ENCODE measurements at places on chromosomes 16 and 17.

DNA sequence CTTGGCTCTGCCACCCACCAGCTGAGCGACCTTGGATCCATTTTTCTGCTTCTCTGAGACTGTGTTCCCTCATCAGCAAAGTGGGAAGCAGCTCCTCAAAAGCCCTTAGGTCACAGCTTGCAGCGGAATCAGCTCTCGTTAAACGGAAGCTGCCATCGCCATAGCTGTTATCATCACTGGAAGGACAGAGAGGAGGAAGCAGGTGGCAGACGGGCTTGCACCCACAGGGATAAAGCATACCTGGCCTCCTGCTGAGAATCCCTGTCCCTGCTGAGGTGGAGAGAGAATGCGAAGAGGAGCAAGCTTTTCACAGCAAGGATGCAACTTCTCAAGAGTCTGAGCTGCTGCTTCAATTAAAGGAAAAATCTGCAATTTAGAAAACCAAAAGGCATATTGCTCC lies 106.6 kb downstream of the CLEC16A start:
- no peak for DNase-seq

DNA sequence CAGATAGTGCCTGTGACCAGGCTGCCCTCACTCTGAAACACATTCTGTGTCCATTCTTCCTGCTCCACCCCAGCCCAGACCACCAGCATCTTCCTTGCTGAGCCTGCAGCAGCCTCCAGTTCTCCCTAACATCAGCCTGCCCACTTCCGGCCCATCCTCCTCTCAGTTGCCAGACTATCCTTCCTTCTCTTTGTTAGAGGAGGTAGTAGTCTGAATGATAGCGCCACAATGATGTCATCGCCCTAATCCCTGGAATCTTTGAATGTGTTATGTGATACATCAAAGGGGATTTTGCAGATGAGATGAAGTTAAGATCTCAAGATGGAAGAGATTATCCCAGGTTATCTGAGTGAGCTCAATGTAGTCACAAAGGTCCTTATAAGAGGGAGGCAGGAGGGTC lies 3.2 kb upstream of the ZDHHC1 start:
- no peak for DNase-seq

DNA sequence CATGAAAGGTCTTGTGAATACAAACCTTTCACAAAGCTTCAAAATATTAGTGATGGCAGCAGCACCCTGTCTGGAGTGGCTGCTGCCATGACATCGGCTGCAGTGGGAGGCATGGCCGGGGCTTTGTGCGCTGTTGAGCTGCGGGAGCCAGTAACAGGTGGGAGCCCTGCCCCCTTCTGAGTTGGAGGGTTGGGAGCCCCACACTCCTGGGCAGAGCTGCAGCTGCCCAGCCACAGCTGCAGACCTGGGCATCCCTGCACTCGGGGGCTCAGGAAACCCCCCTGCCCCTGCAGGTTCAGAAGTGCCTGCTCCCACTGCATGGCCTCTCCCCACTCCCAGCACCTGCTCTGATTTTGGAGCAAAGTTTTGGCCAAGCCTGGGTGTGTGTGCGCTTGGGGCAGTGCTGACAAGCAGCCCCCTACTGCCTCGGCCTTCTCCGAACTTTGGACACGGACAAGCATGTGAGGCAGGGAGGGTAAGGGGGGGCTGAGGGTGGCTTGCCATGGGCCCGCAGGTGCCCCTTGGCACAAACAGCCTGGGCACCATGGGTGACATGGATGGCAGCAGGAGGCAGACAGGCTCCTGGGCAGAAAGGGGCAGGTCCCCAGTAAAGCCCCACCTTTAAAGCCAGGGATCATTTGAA lies 42.7 kb downstream of the IST1 start:
- no peak for DNase-seq

DNA sequence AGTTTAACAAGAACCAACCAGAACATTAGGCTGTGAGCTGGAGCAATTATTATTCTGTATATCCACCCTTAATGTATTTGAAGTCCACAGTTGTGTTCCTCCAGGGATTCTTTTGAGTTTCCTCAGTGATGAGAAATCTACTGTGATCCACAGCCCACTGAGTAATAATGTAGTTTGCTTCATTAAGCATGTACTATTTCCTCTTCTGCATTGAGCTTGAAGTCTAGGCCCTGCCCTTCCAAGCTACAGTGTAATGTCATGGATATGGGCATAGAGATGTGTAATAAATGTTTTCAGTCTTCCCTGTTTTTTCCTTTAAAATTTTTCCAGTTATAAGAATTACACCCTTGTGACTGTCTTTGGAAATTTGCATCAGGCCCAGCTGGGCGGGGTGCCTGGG lies 36.4 kb upstream of the SLC12A3 start:
- DNase-seq: no peak

DNA sequence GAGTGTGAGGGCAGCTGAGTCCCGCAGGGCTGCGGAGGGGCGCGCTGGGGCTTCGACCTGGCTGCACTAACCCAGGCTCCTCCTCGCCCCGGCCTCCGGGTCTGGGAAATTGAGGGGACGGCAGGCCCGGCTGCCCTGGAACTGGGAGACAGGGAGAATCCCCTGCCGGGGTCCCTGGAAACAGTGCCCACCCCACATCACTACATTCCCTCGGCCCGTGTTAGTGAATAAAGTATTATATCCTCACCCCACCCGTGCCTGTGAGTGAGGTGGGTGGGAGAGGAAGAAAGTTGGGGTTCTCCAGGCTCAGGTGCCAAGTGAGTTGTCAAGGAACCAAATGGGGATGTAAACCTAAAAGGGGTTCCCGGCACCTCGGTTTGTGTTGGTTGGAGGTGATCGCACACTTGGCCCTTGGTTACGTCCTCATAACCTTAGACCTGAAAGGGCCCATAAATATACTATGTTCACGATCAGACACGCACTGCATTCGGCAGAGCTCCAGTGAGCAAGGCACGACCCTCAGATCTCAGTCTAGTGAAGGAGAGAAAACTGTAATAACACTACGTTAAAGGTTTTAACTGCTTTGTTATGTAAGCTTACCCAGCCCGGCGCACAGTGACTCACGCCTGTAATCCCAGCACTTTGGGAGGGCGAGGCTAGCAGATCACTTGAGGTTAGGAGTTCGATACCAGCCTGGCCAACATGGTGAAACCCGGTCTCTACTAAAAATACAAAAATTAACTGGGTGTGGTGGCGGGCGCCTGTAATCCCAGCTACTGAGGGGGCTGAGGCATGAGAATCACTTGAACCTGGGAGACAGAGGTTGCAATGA lies 11.2 kb downstream of the ZNF771 start:
- no peak for DNase-seq

GRCh38 chr17:81737947-81738800 lies 26.1 kb downstream of the SLC25A10 start:
- DNase-seq: no peak

GRCh38 chr16:23509782-23510163 lies 521 bp downstream of the GGA2 start:
- peak; percentile 62 for DNase-seq

DNA sequence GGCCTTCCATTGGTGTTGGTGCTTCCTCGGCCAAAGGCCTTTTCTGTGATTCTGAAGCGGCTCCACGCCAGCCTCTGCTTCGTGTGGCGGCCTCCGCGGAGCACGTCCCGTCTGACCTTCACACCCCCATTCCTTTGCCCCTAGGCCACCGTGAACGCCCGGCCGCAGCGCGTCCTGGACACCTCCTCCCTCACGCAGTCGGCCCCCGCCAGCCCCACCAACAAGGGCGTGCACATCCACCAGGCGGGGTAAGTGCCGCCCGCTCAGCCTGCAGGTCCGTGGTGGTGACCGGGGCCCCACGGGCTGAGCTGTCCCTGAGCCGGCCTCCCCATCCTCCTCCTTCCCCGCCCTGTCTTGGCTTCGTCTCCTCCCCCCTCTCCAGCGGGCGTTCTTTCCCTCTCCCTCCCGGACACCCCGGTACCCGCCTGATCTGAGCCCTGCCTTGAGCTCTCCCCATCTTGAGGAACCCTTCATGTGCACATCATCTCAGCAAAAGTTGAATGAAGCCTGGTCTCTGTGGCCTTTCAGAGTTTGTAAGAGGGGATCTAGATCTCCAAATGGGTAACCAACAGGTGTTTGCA lies 69.0 kb upstream of the CHMP6 start:
- no peak for DNase-seq

GRCh38 chr17:64103391-64104364 lies 26.3 kb downstream of the ERN1 start:
- no peak for DNase-seq

DNA sequence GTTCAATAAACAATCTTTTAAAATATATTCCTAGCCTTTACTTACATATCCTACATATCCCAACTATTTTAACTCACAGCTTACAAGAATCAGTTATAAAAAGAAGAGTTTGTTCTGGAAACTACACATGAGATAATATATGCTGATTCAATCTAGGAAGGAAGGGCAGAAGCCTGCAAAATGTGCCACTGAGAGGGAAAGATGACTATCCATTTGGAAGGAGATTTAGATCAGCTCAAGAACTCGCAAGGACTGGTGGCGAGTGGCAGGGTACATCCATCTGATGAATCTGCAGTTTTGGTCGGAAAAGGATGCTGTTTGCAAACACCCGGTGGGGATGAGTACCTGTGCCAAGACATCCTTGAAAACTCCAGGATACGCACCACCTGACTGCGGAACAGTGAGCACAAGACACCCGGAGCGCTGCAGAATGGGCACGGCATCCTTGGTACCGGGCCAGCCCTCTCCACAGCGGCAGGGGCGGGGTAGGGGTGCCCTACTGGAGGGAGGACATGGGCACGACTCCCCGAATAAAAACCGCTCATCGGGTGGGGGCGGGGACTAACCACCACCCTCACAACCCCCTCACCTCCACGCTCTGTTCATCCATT lies 723 bp downstream of the TRIM37 start:
- DNase-seq: peak; percentile 80

GRCh38 chr16:65745-66144 lies 6.7 kb downstream of the RHBDF1 start:
- peak; percentile 89 for DNase-seq

DNA sequence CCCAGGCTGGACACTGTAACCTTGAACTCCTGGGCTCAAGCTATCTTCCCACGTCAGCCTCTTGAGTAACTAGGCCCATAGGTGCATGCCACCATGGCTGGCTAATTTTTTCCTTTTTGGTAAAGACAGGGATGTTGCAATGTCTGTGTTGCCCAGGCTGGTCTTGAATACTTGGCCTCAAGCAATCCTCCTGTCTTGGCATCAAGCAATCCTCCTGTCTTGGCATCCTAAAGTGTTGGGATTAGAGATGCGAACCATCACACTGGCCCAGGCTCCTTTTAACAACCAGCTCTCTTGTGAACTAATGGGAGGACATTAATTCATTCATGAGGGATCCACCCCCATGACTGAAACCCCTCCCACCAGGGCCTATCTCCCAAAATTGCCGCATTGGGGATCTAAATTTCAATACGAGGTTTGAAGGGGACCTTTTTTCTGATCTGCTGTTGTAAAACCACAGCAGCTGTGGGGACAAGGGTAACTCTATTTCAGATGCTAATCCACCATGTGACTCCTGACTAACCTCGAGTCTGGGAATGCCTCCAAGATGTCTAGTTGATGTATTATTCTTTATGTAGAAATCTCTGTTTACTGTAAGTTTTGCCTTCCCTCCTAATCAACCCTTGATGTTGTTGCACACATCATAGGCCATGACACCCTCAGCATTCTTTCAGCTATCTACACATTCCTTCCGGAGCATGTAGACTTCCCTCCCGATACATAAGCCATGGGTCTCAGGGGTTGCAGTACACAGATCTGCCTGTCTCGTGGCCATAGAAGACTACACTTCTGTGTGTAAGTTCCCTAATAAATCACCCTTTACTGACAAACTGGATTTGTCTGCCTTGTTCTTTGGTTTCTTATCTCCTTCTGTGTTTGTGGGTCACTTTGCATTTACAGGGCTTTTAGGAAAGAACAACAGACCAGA lies 37.6 kb downstream of the RNF112 start:
- no peak for DNase-seq

- no peak for DNase-seq
Measured at GRCh38 chr17:44914148-44914547, 1.2 kb downstream of the GFAP start.

GRCh38 chr16:65106757-65107156 lies 15.1 kb downstream of the CDH11 start:
- no peak for DNase-seq

GRCh38 chr17:67067571-67068482 lies 23.5 kb downstream of the CACNG1 start:
- DNase-seq: no peak

GRCh38 chr17:78654325-78654724 lies 77.1 kb upstream of the DNAH17 start:
- DNase-seq: no peak

GRCh38 chr16:61678182-61678581 lies 358.1 kb downstream of the CDH8 start:
- DNase-seq: no peak
